Stimulated activated CD4-positive, alpha-beta T cell treated with anti-CD3 and anti-CD28 coated beads, Interleukin-1b, Interleukin-23, amount 100 ng/mL, for 24 hours (primary cell): ENCODE measurements at places on chromosomes 2 and 18.

- DNase-seq = no peak
These were observed 32.5 kb downstream of the DPP4 start for GRCh38 chr2:162041485-162041884.

DNA sequence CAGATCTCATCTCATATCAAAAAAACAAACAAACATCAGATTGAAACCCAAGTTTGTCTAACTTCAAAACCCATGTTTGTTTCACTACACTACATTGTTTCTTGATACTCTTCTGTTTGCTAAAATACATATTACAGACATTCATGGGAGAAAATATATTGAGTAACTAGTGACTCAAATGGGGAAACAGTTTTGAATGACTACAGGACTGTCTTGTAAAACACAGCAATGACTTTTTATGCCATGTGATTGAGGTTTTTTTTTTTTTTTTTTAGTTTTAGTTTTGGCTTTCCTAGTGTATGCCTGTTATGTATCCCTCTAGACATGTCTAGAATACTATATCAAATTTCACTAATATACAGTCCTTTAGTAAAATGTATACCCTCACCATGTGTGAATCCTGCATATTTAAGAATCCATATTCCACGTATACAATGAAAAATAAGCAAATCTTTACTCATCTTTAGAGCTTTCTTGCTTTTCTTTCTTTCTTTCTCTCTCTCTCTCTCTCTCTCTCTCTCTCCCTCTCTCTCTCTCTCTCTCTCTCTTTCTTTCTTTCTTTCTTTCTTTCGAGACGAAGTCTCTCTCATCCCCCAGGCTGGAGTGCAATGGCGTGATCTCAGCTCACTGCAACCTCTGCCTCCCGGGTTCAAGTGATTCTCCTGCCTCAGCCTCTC is 46.6 kb upstream of the SERTAD2 start:
- no peak for DNase-seq

DNA sequence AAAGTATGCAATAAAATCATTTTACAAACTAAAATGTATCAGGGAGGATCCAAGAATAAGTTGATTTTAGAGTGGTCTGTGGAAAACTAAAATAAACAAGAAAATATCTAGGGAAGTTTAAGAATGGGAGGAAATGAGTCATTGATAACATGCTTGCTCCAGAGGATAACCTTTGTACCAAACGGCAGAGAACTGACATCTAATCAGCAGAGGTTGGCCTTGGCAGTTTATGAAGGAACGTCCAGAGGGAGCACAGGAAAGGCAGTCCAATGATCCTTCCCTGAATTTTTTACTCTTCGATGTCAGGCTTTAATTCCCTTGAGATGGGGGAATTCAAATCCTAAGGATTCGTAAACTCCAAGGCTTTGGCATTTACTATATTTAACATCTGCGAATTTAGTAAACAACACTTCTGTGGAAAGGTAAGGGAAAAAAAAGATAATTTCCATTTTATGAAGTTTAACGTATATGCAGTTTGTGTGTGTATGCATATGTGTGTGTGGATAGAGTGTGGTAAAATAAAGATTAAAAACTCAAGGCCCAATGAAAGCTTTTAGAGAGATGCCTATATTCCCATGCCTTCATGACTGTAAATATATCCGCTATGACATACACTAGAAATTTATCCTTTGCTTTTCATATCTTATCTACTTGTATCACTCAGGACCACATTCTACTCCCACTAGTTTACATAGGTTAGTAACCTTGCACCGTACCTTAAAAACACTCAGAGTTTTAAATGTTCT is 8.7 kb upstream of the INPP1 start:
- no peak for DNase-seq

DNA sequence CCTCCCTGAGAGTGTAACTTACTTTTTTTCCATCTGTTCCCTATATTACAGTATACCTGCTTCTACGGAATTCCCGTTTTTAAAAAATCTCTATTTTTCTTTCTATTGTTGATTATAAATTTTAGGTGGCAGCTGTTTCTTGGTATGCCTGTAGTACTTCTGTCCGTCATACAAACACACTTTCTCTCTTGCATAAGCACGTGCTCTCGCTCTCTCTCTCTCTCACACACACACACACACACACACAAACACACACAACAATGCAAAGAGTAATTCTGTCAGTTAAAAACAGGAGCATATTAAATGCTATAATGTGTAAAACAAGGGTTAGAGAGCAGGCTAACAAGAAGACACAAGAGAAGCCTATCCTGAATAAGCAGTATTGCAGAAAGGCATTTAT is 140.5 kb downstream of the THADA start:
- DNase-seq = no peak

DNA sequence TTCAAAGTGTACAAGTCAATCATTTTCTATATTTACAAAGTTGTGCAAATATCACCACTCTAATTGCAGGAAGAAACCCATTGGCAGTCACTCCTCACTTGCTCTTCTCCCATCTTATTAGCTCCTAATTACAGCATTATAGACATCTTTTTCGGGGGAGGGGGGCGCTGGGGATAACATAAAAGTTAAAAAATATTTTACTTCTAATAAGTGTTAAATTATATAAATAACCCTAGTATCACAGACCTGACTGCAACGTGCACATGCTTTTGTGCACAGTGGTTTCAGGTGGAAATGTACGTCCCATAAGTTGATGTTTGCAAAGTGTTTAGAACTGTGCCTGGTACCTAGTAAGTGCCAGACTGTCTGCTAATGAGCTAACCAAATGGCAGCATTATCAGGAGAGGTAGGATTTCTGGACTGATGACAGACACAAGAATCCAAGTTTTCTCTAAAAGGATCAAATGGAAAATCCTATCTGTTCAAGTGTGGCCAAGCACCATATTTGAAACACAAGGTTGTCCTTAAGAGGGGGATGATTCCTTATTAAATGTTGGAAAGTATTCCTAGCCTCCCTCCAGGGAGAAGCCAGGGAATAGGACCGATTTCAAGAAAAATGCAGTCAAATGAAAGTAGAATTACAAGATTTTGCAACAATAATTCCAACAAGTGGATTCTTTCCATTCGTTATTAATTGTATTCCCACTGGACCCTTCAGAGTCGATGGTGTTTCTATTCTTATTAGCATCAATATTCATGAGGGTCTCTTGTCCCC is 70.0 kb downstream of the ACKR3 start:
- no peak for DNase-seq

DNA sequence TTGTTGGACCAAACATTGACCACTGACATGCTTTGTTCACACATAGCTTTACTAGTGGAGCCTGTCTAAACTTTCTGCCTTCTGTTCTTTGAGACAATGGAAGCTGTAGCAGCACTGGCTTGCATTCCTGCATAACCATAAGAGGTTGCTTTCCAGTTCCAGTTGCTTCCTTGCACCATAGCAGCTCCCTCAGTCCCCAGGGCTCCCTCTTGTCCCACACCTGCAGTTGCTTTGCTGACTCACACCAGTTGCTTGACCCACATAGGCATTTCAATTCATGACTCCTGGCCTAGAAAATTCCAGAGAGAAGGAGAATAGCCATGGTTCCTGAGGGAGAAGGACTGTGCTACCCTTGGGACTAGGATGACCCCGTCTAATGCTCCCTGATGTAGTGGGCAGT is 20.9 kb downstream of the SGPP2 start:
- no peak for DNase-seq

- DNase-seq = no peak
These were observed 30.1 kb downstream of the KCTD18 start for GRCh38 chr2:200479692-200480265.

DNA sequence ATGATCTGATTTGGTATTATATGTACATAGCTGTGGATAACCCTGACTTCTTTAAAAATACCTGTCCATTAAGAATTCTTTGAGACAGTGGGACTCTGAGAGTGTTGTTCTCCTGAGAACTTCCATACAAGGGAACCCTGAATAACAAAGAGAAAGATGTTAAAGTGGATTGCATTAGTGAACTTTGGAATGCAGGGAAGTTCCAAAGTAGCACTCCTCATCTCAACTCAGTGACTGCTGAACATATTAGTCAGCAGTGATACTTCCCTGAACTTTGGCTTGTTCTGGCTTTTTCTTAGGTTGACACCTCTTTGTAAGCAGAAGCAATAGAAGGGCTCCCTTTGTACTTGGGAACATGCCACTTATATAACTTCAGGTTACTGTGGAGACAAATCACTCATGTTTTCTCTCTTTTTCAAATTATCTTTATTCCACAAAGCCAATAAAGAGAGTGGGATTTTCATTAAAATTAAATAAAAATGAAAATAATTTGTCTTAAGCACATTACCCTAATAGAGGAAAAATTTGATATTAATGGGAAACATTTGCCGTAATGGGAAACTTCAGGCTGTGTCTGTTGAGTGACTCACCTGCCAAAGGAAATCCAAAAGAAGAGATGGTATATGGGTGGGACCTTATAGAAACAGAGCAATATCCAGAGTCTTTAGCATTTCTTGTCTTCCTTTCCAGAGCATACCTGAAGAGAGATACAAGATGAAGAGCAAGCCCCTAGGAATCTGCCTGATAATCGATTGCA is 33.3 kb downstream of the CFLAR start:
- DNase-seq = no peak

DNA sequence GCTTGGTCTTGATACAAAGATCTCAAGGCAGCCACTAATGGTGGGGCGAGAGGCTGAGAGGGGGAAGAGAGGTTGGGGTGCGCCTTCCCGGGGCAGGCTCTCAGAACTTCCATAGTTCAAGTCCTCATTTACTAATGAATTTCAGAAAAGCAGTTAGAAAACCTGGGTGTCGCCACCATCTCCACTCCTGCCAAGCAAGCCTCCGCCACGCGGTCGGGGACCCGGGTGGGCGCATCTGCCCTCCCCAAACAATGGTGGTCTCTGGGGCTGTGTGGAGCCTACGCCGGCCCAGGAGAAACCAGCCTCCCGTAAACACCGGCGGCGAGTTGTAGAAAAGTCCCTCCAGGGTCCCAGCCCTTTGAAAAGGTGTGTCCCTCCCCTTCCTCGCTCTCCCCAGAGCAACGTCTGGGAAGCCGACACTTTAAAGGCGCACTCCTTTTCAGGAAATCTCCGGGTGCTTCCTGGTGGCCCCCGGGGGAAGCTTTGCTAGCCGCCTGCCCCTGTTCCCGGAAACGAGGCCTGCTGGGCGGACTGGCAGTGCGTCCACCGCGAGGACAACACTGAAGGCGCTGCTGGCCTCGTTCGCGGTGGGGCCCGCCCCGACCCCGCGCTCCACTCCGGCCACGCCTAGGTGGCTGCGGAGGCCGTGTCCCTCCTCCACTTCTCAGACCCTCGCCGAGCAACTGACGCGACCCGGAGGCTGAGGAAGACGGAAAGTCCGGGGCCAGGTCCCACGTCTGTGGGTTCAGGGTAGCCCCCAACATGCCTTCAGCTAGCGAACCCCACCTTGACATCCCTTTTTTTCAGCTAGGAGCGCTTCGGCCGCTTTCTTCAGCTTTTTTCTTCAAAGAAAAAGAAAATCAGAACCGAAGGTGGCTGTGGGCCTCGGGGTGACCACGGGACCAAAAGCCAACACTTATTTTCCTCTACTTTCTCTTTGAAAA is 16.8 kb downstream of the EVX2 start:
- no peak for DNase-seq

- DNase-seq = no peak
These were observed 32.7 kb upstream of the SOCS6 start for GRCh38 chr18:70256184-70256583.

- no peak for DNase-seq
These were observed 8.8 kb downstream of the NABP1 start for GRCh38 chr2:191686729-191687128.

DNA sequence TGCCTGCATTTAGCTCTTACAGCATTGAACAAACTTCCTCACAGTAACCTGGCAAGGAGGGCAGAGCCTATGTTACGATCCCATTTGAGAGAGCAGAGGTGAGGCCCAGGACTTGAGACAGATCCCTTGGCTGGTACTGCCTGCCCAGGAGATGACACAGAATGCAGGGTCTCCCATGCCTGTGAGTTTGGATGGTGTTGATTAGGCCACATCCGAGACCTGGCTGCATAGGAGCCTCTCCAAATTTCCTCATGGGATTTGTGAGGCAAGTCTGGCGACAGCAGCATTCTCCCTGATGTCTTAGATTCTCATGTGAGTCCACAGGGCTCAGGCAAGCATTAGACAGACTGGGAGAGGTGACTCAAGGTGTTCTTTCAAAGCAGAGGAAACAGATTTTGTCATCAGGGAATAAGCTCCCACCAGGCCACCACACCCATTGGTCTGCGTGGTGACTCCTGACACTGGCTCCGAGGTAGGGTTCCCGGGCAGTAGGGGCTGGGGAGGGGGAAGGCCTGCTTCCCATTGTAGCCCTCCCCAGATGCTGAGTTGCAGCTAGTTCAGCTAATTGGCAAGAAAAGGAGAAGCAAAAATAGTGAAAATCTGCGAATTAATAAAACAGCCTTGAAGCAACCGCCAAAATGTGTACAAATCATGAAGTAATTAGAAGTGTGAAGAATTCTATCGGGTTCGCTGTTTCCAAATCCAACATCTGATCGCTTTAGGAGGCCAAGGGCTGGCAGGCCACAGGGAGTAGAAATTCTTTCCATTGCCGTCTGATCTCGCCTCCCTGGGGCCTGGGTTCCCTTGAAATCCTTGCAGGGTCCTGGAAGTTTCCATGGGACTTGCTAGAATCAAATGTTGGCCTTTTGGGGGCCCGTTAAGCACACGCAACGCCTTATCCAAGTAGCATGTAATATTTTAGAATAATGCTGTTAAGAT is 68.0 kb downstream of the MAPK4 start:
- DNase-seq = no peak

GRCh38 chr18:77098538-77099174 is 33.9 kb downstream of the MBP start:
- DNase-seq = no peak

DNA sequence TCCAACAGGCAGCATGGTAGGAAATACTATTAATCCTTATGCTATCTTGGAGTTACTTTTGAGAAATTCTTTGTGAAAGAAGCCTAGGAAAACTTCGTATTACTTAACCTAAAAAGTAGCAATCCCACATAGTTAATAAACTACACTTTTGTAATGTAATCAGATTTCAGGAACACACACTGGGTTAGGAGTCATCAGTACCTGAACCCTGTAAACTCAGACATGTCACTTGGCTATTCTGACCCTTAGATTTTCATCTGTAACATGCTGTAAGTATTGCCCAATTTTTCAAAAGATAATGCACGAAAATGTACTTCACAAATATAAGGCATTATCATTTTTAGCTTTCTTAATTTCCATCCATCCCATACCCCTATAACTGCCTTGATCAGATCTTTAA is 39.0 kb downstream of the KIDINS220 start:
- DNase-seq = no peak

DNA sequence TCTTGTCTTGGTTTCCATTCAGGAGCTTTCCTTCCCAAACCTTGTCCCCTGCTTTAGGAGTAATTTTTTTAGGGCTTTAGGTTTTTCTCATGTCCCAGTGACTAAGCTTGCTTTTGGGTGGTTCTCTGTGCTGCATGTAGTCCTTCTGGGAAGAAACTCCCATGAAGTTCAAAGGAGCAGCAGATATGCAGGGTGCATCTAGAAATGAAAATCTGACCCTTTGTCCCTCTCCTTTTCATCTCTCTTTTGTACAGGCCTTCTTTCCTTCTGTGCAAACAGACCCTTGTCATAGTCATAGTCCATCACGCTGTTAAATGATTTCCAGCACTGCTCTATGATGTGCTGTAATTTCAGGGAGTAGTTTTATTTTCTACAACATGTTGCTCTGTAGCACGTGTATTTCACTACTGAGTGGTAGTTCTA is 20.4 kb downstream of the FMNL2 start:
- DNase-seq = no peak

- DNase-seq = no peak
These were observed 968.5 kb downstream of the BCL11A start for GRCh38 chr2:59584958-59585357.

- DNase-seq = no peak
These were observed 1.4 kb upstream of the KCNK3 start for GRCh38 chr2:26691161-26691560.
